Progenitor cell of endocrine pancreas (in vitro differentiated cells): ENCODE measurements at places on chromosomes 11 and 22. TPM values are rescaled to one million over a fixed set of nuclear protein-coding genes. Genes with fewer than 3 reads are reported as not detected.
A peak's percentile ranks its signal among the peaks of the same experiment; 100 is the strongest.

GRCh38 chr11:67032830-67033551, 10.1 kb downstream of the SYT12 start:
- H3K36me3 ChIP-seq: no peaks in the 10 kb centered on the region
- H3K27me3 ChIP-seq: peaks cover 12% of the 10 kb centered on the region
- no peak overlapping the region for H3K27ac ChIP-seq
- DNase-seq: no peak

MACROD1 gene
- 28.0 and 30.6 TPM in 2 replicates for total RNA-seq

RTN4R gene
- 30.8 and 36.0 TPM in 2 replicates for total RNA-seq

DNA sequence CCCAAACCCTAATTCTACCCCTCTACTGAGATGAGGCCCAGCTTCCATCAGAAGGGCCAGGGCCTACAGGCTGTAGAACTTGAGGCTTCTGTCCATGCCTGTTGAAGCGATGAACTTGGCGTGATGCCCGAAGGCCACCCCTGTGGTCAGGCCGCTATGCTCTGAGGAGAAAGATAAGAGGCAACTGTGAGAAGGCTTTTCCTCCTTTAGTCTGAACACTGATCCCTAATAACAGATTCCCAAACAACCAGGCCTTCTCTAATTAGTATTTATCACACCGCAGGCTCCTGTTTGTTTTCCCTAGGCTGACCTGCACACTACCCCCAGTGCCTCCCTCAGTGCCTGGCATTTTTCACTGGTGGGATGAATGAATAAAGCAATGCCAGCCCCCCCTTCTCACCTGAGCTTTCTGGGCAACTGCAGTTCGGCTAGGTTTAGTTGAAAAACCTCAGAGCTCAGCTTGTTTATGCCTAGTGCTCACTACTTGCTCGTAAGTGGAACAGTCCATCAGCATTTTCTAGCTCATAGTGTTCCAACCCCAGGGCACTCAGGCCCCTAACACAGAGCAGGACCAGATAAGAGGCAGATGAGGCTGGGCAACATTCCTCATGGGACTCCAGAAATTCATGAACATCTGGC, 15.2 kb downstream of the PRPF19 start:
- peak overlapping the region; percentile 67 for H3K27ac ChIP-seq
- H3K4me3 ChIP-seq: no peak overlapping the region
- H3K36me3 ChIP-seq: peaks cover 11% of the 10 kb centered on the region

PATE1 gene
- not detected in 2 replicates for total RNA-seq

DNA sequence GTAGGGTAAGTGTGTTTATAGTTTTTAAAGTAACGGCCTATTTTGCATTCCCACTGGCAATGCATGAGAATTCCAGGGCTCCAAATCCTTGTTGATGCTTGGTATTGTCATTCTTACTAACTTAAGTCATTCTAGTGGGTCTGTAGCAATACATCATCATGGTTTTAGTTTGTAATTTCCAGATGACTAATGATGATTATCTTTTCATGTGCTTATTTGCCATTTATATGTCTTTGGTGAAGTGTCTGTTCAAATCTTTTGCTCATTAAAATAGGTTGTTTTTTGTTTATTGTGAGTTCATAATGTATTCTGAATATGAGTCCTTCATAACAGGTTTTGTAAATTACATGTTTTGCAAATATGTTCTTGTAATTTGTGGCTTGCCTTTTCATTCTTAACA, 31.2 kb downstream of the MTMR3 start:
- H3K27ac ChIP-seq: no peak overlapping the region
- H3K36me3 ChIP-seq: no peaks in the 10 kb centered on the region
- H3K4me3 ChIP-seq: no peak overlapping the region
- DNase-seq: no peak
- no peaks in the 10 kb centered on the region for H3K27me3 ChIP-seq
- peaks cover 21% of the 10 kb centered on the region for H3K4me1 ChIP-seq

OR4A16 gene
- total RNA-seq: not detected in 2 replicates

GRCh38 chr11:280706-281485, 2.7 kb downstream of the NLRP6 start:
- no peaks in the 10 kb centered on the region for H3K4me1 ChIP-seq
- no peak for DNase-seq
- H3K4me3 ChIP-seq: no peak overlapping the region

BEST1 gene
- total RNA-seq: 0.34 and 0.44 TPM in 2 replicates

GRCh38 chr11:12768726-12769673, 94.8 kb downstream of the TEAD1 start:
- peaks cover 22% of the 10 kb centered on the region for H3K36me3 ChIP-seq
- peaks cover 12% of the 10 kb centered on the region for H3K4me1 ChIP-seq
- H3K27ac ChIP-seq: peak overlapping the region; percentile 67

HTR3B gene
- total RNA-seq: not detected in 2 replicates

DNA sequence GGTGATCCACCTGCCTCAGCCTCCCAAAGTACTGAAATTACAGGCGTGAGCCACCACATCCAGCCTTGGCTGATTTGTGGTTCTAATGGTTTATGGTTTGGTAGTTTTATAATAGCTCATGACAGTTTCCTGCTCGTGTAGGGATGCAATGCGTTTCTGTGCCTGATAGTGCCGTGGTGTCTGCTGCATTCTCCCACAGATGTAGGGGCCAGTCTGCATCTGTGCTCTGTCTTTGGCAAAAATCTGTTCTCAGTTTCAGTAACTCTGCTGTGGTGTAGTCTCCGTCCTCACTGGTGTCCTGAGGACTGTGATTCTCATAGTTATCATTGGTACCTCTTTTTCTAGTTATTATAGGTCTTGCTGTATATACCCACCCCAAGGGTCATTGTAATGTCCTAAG, 16.3 kb downstream of the ST14 start:
- H3K4me1 ChIP-seq: peaks cover 14% of the 10 kb centered on the region
- no peak overlapping the region for H3K27ac ChIP-seq
- H3K4me3 ChIP-seq: no peak overlapping the region
- no peaks in the 10 kb centered on the region for H3K27me3 ChIP-seq

XKR3 gene
- not detected in 2 replicates for total RNA-seq

DNA sequence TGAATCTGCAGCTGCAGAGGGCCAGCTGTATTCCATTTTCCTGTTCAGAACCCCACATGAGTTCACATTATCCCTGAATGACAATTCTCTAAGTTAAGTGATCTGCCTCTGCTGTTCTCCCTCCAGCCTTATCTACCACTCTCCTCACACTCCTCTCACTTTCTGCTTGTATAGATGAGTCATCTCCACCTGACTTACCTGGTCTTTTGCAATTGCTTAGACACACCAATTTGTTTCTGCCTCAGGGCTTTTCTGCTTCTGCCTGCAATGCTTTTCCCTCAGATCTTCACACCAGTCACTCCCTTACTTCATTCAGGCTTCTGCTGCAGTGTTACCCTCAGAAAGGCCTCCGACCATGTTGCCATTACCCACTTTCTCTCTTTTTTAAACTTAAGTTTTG, 118.1 kb downstream of the ATM start:
- no peak for DNase-seq
- H3K4me3 ChIP-seq: no peak overlapping the region
- peaks cover 1% of the 10 kb centered on the region for H3K36me3 ChIP-seq
- H3K27ac ChIP-seq: no peak overlapping the region
- H3K27me3 ChIP-seq: no peaks in the 10 kb centered on the region

CCDC179 gene
- not detected in 2 replicates for total RNA-seq

- no peaks in the 10 kb centered on the region for H3K36me3 ChIP-seq
- H3K27ac ChIP-seq: no peak overlapping the region
- H3K27me3 ChIP-seq: peaks cover 23% of the 10 kb centered on the region
- no peaks in the 10 kb centered on the region for H3K4me1 ChIP-seq
Observed at GRCh38 chr22:42033263-42034181, 34.9 kb downstream of the WBP2NL start.

PTGDR2 gene
- 2.0 and 2.2 TPM in 2 replicates for total RNA-seq

DDI1 gene
- total RNA-seq: not detected in 2 replicates

- no peak for DNase-seq
- no peak overlapping the region for H3K4me3 ChIP-seq
- H3K27ac ChIP-seq: no peak overlapping the region
Observed at GRCh38 chr22:42399315-42400271, 32.6 kb downstream of the NFAM1 start.

DNA sequence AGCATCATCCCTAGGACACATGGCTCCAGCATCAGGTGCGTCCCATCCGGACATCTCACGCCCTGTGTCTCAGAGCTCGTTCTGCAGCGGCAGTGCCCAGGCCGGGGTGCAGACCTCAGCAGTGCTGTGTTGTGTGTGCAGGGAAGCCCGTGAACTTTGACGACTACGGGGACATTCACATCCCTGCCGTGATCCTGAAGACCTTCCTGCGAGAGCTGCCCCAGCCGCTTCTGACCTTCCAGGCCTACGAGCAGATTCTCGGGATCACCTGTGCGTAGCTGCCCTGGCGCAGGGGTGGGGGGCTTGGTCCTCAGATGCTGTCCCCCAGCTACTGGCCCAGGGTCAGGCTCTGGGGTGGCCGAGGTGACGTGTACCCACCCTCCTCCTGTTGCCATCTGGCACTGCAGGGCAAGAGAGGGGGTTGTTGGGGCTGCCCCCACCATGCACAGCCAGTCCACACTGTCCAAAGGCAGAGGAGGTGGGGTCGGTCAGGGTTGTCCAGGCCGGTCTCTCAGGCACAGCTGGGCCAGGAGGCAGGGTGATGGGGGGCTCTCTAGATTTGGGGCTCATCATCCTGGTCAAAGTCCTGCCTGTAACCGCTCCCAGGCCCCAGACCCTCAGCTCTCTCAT, 96.5 kb downstream of the ARHGAP8 start:
- no peak overlapping the region for H3K27ac ChIP-seq
- no peaks in the 10 kb centered on the region for H3K4me1 ChIP-seq
- no peaks in the 10 kb centered on the region for H3K27me3 ChIP-seq
- peaks cover 19% of the 10 kb centered on the region for H3K36me3 ChIP-seq

ARL14EP gene
- 26.6 and 29.2 TPM in 2 replicates for total RNA-seq

DNA sequence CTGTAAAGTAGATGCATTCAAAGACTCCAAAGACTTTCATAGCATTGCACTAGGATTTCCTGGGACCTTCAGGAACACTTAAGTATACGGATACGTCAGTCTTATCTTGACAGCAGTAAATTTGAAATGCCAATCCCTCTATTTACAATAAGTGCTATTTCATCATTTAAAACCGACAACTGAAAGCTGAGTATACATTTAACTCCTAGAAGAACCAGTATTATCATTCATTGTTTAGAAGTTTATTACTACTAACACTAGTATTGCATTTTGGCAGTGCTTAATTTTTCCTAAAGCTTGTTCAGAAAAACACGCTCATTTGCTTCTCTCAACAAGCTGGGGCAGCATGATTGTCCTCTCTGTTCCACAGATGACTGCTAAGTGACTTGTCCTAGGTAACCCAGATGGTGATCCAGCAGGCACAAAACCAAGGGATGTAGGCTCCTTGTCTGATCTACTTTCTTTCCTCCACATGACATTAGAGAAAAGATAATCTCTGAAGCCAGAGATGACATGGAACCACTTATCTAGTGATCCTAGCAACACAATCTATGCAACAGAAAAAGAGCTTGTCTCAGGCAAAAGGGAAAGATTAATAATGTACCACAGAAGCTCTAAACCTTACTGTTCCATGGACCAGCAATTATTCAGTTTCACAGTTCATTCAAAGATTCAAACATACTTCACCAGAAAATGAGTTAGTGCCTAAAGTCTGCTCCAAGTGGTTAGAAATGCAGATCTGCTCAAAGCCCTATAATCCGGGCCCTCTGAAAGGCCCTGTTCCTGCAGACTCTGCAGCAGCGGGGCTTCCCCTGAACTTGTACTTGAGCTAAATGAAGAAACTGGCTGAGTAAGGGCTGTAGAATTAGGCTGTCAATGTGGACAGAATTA, 5.2 kb downstream of the MAML2 start:
- peaks cover 58% of the 10 kb centered on the region for H3K4me1 ChIP-seq
- peaks cover 5% of the 10 kb centered on the region for H3K36me3 ChIP-seq
- H3K27me3 ChIP-seq: no peaks in the 10 kb centered on the region
- peak overlapping the region; percentile 9 for H3K4me3 ChIP-seq
- no peak for DNase-seq
